ENCODE measurements at places on chromosomes 12 and 14.

GRCh38 chr14:26074892-26075291 lies 522.9 kb downstream of the NOVA1 start:
- DNase-seq: no peak

GRCh38 chr14:23068789-23069412 lies 11.6 kb upstream of the CDH24 start:
- peak; percentile 64 for DNase-seq

DNA sequence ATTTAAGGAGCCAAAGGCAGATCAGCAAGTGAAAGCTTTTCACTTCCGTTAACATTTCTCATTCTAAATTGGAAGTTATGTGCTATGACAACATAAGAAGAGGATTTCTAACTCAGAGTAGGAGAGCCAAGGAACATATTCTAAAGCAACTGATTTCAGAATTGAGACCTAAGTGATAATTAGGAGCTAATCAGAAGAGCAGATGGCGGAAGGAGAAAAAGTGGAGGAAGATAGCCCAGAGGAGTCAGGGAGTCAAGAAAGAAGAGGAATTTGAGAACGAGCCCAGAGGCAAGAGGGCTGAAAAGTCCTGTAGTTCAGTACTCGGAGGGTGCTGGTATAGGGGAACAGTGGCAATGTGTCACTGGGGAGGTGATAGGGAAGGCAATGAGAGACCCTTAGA lies 162.4 kb downstream of the CNTN1 start:
- no peak for DNase-seq

DNA sequence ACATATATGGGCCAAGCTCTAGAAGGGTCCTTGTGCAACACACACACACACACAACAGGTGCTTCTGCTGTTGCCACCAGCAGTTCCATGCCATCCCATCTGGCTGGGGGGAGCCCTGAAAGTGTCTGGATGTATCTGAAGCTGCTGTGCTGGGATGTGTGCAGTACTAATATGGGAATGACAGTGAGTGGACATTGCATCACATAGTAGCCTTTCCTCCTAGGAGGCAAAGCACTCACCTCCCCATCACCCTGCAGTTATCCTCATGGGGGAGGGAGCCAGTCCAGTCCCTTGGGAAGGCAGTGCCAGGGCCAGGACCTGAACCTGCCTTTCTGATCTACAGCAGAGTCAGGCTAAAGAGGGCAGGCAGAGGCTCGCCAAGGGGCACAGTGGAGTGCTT lies 208.9 kb downstream of the CACNA1C start:
- DNase-seq: no peak

GRCh38 chr12:131103669-131104462 lies 150.2 kb downstream of the ADGRD1 start:
- no peak for DNase-seq

DNA sequence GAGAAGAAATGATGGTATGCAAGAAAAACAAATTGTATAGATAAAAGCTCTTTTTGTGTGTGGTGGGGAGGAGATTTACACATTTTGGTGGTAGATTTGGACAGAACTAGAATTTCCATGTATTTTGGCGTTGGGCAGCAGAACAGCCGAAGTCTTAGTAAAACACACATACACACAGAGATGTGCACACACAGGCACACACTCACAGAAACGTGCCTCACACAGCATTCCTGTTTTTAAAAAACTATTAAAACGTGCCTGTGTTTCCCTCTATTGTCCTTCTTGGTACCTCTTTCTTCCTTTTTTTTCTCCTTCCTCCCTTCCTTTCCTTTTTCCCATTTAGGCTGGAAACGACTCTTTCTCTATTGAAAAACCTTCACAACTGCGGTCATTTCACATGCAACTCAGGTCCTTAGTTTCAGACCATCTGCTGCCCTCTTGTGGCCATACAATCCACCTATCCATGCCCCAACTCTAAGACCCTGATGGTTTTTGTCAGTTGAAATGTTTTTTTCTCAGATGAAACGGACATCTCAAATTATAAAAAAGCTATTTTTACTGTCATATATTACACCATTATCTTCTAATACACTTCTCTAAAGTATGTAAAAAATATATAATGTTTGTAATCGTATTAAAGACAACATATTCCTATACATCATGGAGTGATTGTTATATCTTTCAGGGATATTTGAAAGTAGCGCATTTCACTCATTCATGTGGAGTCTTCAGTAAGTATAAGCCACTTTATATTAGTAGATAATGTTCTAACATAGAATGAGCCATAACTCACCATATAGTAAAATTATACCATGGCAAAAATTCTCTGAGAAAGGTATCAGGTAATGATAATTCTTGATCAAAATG lies 386.7 kb upstream of the NOVA1 start:
- DNase-seq: peak; percentile 18

GRCh38 chr14:59394268-59394667 lies 70.9 kb downstream of the GPR135 start:
- DNase-seq: no peak

DNA sequence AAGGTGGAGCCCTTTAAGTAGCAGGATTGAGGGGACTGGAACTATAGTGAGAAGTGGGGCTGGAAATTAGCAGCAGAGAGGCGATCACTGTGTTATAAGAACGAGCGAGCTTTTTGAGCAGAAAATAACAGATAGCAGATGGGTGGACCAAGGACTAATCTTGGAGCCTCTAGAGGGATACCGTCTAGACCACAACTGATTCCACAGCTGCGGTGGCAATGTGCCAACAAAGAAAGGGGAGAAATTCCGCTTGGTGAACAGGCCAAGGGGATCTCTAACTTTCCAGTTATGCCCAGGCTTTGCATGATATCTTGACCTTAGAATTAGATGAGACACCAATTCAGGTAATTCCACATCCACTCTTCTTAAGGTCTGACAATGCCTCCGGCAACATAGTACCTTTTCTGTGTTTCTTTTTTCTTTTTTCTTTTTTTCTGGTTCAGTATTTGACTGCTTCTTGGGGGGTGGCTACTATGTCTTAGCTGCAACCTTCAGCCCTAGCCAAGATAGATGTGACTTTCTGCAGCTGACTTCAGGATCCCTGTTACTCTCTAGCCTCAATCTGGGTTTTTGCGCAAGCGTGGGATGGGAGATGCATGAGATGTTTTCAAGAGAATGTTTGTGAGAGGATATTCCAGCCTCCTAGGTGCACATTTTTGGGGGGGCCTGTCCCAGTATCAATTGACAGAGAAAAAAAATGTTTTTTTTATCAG lies 143.4 kb upstream of the CPSF6 start:
- no peak for DNase-seq

DNA sequence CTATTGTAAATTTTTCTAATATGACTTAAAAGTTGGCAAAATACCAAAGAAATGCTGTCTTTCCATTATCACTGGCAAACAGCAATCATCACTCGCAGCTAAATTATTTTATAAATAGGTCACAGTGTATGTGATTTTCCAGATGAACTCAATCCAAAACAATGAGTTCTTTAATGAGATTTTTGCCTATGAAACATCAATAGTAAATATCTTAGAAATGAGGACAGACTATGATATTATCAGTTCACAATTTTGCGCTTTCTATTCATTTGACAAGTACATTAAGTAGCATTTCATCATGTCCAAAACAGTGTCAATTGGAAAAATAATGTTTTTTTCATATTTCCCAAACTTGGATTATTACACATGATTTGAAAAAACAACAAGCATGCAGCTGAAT lies 65.7 kb downstream of the PIK3C2G start:
- no peak for DNase-seq

DNA sequence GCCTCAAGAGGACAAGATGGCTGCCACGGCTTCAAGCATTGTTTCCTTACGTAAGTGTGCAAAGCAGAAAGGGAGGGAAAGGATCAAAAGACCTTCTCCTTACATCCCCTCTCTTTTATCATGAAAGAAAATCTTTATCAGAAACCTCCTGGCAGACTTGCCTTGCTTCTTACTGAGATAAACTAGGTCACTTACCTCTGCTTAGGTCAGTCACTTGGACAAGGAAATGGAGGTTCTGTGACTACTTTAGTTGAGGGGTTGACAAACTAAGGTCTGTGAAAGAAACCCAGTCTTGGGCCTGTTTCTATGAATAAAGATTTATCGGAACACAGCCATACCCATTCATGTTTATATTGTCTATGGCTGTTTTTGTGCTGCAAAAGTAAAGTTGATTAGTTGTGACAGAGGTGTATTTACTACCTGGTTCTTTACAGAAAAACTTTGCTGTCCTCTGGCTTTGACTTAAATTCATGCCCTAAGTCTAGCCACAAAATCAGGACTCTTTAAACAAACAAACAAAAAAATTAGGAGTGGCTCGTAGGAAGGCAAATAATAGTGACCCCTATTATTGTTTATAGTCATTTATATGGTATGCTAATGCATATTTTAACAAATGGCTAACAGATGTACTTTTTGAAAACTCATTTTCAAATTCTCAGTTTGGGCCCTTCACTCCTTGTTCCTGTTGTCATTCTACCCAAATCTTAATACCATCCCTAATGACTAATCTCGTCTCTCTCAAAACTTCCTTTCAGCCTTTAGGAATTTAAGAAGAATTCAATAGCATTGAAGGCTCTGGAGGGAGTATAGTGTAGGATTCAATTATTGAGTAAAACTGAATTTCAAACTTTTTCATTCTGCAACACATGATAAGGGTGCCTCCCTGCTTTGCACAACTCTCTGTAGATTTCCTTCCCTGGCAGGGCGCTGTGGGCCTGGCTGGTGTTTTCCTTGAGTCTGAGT lies 42.0 kb upstream of the ATP2B1 start:
- DNase-seq: peak; percentile 46

- DNase-seq: peak; percentile 28
Measured at GRCh38 chr12:114013575-114014345, 47.6 kb upstream of the RBM19 start.
